ENCODE measurements at places on chromosomes 1 and 21.

- peak; percentile 85 for DNase-seq
Measured at GRCh38 chr1:197775282-197776262, at the start of gene DENND1B. DENND1B (minus strand) TSS chr1:197775480; CDS start chr1:197775155, 325 bp downstream.

DNA sequence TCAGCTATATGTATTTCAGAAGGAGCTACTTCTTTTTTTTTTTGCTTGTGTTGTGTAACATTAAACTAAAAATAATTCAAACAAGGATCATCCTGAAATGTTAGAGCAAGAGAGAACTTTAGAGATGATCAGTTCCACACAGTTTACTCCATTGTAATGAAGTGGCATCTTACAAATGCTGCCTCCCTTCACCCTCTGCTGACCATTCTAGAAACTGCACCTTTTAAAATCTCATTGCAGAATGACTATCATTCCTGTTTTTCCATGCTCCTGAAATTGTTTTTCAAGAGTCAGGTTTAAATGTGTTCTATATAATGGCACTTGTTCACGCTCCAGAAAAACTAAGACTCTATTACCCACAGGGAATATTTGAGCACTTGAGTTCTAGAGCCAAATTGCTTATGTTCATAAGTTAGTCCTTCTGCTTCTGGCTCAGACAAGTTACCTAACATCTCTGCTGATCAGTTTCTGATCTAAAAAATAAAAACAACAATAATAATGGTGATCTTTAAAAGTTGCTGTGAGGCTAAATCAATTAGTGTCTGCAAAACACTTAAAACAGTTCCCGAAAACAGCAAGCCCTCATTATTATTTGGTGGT is 21.5 kb upstream of the SLC44A5 start:
- DNase-seq: peak; percentile 57

- DNase-seq: peak; percentile 30
Measured at GRCh38 chr21:25572861-25573310, 34.4 kb downstream of the MRPL39 start.

DNA sequence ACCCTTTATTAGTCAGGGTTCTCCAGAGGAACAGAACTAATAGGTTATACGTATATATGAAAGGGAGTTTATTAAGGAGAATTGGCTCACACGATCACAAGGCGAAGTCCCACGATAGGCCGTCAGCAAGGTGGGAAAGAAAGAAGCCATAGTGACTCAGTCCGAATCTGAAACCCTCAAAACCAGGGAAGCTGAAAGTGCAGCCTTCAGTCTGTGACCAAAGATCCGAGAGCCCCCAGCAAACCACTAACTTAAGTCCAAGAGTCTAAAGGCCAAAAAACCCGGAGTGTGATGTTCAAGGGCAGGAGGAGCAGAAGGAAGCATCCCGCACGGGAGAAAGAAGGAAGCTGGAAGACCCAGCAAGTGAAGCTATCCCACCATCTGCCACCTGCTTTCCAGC is 9.9 kb downstream of the IFNLR1 start:
- DNase-seq: no peak

DNA sequence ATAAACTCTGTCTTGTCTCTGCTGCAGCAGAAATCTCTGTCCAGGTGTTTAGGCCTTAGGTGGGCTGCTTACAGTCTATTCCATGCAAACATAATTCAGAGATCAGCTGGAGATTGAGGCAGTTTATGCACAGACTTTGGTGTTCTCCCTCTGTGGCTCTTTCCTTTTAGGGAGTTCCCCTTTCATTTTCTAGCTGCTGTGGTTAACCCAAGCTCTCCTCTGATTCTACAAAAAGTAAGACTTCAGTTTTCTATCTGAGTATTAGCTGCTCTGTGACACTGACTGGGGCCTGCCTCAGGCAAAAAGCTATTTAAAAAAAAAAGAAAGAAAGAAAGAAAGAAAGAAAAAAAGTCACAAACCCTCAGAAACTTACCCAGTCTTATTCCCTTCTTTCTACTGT is 211.1 kb downstream of the CAMTA1 start:
- DNase-seq: peak; percentile 33

DNA sequence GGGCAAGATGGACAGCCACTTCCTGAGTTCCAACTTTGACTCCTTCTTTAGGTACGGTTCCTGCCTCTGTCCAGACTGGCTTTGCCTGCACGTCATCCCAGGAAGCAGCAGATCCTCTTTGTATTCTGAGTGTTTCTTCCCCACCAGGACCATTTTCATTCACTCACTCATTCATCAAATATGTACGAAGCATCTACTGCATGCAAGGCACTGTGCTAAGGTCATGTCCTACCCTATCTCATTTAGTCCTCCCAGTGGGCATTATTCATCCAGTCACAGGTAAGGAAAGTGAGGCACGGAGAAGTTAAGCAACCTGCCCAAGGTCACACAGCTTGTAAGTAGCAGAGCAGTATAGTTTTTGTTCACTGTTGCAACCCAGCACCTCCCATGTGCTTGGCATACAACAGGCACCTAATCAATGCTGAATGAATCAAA is 13.9 kb downstream of the CRYBG2 start:
- no peak for DNase-seq

DNA sequence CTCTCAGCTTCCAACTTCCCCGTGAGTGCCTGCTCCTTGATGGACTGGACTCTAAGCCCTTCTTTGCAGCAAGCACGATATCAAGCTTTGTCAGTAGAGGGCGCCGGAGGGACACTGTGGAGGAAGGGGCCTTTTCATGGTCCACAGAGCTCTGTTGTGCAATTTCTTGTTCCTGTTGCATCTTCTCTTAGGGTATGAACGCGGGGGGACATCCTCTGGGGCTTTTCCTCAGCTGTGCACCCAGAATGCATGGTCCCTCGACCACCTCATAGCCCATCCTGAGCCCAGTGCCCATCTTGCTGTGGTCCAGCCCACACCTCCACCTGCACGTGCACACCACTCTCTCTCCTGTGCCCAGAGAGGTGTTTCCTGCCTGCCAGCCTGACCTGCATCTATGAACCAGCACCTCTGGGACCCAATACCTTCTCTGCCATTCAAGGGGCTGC is 556.8 kb downstream of the PTPRU start:
- peak; percentile 94 for DNase-seq
